ENCODE measurements at places on chromosomes 11 and 22.

GRCh38 chr22:35915477-35916013, 113.1 kb downstream of the RBFOX2 start:
- no peak for DNase-seq

DNA sequence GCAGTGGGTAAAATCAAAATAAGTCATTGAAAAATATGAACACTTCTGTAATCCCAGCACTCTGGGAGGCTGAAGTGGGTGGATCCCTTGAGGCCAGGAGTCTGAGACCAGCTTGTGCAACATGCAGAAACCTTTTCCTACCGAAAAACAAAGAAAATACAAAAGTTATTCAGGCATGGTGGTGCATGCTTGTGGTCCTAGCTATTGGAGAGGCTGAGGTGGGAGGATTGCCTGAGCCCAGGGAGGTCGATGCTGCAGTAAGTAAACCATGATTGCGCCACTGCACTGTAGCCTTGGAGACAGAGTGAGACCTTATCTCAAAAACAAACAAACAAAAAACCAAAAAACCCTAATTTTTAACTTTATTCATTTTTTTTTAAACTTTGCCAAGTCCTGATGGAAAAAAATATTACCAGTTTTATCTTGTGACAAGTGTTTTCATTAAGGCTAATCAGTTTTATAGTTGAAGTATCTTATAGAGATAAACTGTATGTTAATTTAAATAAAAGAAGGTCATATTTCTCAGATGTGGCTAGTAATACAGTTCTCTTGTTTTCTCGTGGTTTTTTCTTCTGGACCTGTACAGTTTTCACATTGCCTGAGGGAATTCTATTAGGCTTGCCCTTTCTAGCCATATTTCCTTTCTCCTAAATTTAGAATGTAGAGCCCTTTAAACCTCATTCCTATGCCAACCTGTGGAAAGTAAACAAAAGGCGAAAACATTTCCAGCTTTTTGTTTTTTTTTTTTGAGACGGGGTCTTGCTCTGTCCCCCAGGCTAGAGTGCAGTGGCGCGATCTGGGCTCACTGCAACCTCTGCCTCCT, 9.4 kb downstream of the HIPK3 start:
- no peak for DNase-seq

DNA sequence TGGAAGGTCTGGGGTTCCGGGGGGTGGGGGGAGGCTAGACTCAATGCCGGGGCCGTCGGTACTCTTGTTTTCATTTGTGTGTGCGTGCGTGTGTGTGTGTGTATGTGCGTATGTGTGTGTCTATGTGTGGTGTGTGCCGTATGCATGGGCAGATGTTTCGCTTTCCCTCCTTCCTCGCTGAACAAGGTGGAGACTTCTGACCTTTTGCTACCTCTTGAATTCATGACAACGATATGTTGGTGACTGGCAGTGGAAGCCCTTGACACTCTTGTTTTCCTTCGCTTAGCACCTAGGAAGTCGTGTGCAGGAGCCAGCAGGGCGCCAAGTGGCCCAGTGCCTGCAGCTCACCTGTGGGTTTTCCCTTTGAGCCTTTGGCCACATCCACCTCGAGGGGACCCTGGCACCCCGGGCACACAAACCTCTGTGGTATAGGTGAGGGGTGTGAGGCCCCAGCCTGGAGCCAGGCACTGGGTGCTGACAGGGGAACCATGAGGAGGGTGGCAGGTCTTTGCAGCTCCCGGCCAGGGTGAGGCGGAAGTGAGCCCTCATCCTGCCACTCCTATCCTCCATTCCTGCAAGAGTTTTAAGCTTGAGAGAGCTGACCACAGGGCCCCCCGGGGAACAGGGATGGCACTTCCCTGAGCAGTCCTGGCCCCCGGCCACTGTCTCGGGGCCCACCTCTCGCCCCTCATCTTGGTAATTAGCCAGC, 19.3 kb upstream of the TMEM191C start:
- DNase-seq: peak; percentile 69

DNA sequence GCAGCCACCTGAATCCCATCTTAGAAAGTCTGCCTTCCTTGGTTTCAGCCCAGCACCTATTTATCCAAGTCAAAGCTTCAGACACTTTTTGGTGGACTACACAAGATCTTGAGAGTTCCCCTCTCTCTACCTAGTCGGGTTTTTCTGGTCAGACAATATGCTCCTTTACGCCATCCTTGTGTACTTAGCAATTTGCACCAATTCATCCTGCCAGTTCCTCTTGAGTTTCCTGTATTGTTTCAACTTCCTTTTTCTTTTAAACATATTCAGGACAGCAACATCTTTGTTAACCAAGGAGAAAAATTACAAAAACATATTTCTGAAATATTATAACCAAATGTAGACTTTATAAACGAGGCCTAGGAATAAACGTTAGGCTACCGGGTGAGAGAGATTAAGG, 368.2 kb upstream of the CADM1 start:
- DNase-seq: no peak

DNA sequence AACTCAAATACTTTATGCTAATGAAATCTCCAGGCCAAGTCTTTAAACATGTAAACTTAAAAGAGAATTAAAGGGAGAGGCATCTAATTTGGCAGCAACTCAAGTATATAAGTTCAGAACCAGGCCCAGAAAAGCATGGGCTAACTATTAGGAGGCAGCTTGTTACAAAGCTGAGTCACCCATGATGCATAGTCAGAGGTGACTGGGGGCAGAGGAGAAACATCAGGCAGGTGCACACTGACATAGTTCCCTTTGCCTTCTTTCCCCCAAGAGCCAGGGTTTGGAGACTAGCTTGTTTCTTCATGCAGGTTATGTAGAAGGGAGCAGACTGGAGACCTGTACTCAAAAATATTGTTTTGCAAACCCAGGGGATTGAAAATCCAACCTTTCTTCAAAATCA, 619.0 kb downstream of the SOX6 start:
- DNase-seq: no peak

- DNase-seq: no peak
Observed at GRCh38 chr11:12716816-12717215, 42.6 kb downstream of the TEAD1 start.

GRCh38 chr11:134677891-134678551, 266.0 kb upstream of the B3GAT1 start:
- no peak for DNase-seq

- DNase-seq: no peak
Observed at GRCh38 chr11:96168623-96169022, 174.4 kb downstream of the MAML2 start.

GRCh38 chr11:101127197-101127698, 2.4 kb downstream of the PGR start:
- peak; percentile 26 for DNase-seq

DNA sequence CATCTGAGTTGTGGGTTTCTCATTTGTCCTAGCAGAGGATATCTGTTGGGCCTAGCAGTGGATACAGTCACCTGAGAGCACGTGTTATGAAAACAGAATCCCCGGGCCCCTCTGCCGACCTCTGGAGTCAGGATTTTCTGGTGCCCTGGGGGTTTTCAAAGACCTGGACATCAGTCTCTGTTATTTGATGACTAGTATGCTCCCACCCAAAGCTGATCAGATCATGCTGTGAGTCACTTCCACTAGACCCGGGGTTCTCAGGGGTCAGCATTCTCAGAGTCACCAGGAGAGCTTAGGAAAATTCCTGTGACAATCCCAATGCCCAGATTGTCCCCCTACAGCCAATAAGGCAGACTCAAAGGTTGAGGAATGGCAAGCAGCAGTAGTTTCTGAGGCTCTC, 38.7 kb downstream of the KCNJ1 start:
- no peak for DNase-seq

- peak; percentile 12 for DNase-seq
Observed at GRCh38 chr11:80155412-80156017, 714.7 kb upstream of the TENM4 start.

- DNase-seq: no peak
Observed at GRCh38 chr11:70524096-70524922, 126.0 kb downstream of the CTTN start.

DNA sequence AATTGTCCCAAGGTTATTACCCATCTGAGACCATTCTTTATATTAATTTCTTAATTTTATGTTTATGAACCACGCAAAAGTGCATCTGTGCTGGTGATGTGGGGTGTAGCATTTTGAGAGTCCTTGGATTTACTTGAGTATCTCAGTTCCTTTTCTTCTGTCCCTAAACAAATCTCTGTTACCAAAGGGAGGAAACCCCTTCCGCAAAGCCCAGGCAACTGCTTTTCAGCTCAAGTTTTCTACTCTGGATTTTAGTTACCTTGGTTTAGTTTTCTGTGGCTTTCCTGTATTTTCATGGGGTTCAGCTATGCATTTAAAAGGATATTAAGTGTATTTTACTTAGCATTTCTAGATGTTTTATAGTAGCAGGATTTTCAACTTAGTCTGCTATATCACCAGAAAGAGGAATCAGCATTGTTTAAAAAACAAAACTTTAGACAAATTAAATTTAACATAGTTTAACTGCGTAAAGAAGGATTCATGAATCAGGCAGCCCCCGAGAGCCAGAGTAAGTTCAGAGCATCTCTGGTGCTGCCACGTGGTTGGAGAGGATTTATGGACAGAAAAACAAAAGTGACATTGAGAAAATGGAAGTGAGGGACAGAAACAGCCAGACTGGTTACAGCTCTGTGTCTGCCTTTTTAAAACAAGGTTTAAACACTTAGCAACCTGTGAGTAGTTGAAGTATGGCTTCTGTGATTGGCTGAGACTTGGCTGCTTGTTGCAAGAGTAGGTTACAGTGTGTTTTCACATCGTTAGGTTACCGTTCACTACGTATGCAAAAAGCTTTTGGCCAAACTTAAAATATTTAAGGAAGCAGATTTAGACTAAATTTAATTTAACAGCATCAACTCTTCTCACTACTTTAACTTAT, 9.6 kb downstream of the ADM start:
- DNase-seq: peak; percentile 47

DNA sequence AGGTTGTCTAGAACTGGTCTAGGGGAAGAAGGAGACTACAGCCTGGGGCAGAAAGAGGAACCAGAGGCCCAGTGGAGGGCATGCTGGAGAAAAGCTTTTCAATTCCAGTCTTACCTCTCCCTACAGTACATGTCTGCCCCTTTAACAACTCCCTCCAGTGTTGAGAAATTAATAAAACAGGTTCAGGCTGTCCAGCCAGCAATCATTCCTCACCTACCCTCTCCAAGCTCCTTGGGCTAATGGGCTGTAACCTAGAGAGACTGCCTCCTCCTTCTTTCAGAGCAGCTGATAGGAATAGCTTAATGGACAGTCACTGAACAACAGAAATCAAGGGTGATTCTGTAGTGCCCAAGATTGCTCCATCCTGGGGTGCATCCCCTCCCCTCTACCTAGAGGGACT, 8.8 kb downstream of the SLC35F2 start:
- no peak for DNase-seq

DNA sequence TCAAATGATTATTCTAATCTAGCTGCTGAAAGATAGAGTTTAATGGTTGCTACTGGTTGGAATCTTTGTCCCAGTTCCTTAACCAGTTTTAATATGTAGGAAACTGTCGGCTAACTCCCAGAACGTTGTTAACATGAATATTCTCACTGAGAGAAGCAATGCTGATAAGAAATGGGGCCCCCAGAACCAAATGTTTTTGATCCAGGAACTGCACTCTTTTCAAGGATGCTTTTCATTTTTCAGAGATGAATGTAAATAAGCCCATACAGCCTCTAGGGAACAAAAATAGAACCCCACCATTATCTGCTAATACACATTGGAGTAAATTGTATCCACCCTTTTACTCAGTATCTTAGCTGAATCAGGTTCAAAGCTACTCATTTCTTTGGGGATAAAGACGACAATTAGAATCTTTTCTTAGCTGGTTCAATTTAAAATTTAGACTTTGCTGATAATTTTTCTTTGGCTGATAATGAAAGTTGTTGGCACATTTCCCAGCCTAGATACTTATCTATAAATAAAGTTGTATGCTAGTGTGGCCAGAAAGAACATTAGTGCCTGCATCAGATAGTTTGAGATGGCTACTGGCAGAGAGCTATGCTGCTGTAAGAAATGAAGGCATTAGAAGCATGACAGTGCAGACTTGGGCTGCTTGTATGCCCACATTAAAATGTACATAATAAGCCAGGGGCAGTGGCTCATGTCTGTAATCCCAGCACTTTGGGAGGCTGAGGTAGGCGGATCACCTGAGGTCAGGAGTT, 323.3 kb upstream of the PDGFD start:
- DNase-seq: no peak

DNA sequence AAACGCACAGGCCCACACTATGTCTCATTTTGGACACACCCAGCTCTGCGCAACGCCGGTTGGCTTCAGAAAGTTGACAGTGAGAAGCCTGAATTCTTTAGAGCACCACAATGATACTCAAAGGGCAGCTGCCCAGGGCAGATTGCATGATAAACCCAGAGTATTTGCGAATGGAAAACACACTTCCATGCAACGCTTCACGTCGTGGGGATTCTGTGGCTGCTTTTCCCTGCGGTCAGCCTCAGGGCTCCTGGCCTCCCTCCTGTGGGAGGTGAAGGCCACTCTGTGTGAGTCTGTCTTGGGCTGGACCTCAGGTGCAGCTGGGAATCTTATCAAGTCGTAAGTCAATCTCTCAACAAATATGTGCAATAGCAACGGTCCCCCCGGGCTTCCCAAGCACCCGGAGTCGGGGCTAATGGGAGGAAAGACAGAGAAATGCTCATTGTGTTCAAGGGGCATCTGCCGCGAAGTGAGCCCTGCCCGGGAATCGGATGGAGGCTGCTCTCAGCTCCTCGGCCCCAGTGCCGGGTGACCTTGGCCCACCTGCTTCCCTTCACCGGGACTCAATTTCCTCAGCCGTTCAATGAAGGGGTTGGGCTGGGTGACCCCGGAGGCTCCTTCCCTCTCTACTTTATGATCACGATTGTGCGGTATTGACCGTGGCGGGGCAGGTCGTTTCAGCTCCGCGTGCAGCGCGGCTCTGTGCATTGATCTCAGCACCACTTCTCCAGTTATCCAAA, 623.6 kb downstream of the BRD1 start:
- DNase-seq: no peak

- no peak for DNase-seq
Observed at GRCh38 chr22:28950617-28951411, 67.4 kb downstream of the ZNRF3 start.

DNA sequence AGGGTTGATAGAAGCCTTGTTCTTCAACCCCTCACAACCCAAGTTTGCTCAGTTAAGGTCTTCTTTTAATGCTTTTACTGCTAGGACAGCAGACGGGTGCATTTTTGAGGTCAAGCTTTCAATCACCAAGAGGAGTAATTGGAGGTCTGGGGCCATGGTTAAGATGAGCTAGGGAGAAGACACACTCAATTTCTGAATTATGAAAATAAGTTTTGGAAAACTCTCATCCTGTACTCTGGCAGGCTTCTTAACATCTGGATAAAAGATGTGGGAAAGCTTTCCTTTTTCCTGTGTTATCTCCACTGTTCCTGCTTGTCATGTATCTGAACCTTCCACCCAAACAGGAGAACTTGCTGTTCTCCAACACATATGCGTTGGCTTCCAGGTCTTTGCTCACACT, 9.7 kb downstream of the ABTB2 start:
- no peak for DNase-seq

GRCh38 chr11:35798983-35799382, 136.4 kb downstream of the TRIM44 start:
- DNase-seq: no peak

DNA sequence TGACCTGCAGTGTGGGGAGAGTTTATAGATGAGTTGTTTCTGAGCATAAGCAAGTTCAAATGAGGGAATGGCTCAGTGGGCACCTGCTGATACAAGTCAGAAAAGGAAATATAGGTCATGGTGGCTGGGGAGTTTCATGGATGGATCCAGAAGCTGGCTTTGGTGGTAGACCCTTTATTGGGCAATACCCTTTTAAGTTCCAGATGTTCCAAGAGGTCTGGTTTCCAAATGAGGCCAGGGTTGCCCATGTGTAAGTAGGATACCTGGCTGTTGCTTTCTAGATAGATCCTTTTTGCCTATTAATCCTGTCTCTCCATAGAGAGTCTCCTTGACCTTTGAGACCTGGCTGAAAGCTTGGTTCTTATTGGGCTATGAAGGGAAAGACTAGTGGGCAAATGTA, 2.2 kb downstream of the STIM1 start:
- DNase-seq: no peak
